GM20000 (cell line): ENCODE measurements at places on chromosomes 4 and X.

DNA sequence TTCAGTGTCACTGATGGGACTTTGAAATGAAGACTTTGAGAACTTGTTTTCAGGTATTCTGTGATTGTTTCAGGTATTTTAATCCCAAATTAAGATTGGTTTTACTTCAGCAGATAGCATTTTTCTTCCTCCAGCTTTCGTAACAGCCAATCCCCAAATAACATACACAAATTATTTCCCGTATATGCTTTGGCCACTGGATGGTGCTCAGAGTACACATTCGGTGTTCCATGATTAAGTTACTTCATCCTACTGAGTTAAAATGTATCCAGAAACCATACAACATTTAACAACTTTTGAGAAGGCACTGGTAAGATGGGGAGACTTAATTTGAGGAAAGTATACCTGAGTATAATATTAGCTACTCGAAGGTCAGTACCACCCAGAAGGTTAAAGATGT, 233.4 kb upstream of the FAM47A start:
- no peak for DNase-seq

GRCh38 chrX:110588164-110588563, 207.5 kb downstream of the CHRDL1 start:
- no peak for DNase-seq

- no peak for DNase-seq
Observed at GRCh38 chr4:12844141-12844540, 640.0 kb downstream of the RAB28 start.

- DNase-seq = no peak
Observed at GRCh38 chr4:81808011-81808672, 336.4 kb upstream of the RASGEF1B start.

GRCh38 chr4:73822812-73823504, 13.5 kb upstream of the CXCL6 start:
- no peak for DNase-seq

DNA sequence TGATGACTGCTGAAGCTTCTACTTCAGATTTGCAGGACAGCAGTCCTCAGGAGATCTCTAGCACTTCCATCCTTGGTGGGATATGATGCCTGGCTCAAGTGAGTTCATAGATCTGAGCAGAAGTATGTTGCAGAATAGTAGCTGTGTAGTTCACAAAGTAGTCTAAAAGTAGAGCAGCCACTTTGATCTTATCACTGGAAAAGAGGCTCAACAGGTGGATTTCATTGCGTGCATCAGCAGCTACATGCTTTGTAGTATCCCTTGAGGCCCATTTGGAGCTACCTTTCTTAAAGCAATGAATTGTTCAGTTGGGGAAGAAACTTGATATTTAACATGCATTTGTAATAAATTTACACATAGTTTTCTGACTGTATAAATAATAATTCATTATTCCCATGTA, 29.9 kb downstream of the BEX3 start:
- no peak for DNase-seq

GRCh38 chrX:38061335-38061734, 55.0 kb downstream of the SYTL5 start:
- DNase-seq = no peak

- no peak for DNase-seq
Observed at GRCh38 chrX:42759881-42760280, 18.1 kb downstream of the PPP1R2C start.

DNA sequence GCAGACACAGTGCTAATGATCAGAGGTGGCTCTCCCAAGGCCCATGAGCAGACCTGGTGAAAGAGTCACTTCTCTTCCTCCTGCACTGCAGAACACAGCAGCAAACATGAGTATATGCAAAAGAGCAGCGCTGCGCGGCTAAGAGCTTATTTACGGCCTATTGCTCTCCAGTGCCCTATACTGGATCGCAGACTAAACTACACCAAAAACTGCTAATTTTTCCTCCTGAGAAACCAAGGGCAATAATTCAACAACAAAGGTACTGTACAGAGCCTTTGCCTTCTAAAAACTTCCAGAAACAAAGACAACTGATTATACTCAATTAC, 702.5 kb downstream of the ARAP2 start:
- DNase-seq = no peak

DNA sequence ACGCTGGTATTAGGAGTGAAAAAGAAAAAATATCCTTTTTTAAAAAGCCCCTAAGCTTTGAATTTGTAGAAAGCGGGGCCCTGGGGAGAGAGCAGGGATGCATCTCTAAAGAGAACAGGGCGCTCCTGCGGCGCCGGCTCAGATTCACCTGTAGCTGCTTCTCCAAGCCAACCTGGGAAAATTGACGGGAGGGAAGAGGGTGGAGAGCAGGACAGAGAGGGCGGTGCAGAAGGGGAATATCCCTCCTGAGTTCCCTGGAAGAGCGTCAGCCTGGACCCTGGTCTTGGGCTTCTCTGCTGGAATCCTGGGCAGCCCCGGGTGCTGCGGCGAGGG, 776 bp upstream of the SOWAHD start:
- DNase-seq = no peak

DNA sequence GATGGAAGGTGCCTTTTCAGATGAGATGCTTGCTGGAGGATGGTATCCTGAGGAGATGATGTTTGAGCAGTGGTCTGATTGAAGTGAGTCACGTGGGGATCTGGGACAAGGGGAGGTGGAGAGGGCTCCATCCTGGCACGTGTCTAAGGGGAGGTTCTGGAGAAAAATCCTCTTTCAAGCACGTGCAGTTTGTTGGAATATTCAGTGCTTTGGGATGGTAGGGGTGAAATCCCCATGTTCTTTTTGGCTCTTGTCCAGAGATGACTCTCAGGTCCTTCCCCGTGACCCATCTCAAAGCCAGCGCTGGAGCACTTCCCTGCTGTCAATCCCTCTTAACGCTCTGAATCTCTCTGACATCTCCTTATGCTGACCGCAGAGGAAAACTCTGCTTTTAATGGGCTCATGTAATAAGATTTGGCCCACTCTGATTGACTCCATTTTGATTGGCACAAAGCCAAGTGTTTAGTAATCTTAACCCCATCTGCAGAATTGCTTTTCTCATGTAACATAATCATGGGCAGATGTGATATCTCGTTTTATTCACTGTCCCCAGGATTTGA, 10.8 kb upstream of the KLKB1 start:
- no peak for DNase-seq

- DNase-seq = no peak
Observed at GRCh38 chr4:81884986-81885385, 413.3 kb upstream of the RASGEF1B start.

GRCh38 chr4:85966373-85966772, 393.5 kb downstream of the MAPK10 start:
- DNase-seq = no peak

DNA sequence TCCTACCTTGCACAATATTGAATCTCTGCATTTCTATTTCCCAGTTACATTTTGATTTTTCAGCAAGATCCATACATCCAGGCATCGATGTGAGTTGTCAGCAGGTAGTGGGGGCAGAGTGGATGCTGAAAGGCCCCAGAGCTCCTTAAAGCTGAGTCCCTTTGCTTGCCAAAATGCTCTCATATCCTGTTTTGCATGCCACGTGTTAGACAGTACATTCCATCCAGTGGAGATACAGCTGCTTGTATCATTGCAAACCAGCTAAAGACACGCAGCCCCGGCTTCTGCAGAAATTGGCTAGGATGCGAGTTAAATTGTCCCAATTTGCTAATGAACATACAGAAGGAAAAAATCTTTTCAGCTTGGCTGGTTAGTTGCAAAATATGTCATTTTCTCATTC, 179.6 kb upstream of the MXRA5 start:
- no peak for DNase-seq

DNA sequence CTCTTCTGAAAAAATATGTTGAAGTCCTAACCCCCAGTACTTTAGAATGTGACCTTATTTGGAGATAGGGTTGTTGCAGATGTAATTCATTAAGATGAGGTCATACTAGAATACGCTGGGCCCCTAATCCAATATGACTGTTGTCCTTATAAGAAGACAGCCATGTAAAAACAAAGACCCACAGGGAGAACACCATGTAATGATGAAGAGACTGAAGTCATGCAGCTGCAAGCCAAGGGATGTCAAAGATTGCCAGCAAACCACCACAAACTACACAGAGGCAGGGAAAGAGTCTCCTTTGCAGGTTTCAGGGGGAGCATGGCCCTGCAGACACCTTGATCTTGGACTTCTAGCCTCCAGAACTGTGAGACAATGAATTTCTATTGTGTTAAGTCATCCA, 37.4 kb downstream of the CXorf58 start:
- no peak for DNase-seq

GRCh38 chr4:39406763-39407583, at the start of gene KLB:
KLB (plus strand) TSS chr4:39406930; CDS start chr4:39406950, 20 bp downstream.
- no peak for DNase-seq

GRCh38 chr4:153427363-153428071, 38.6 kb upstream of the TMEM131L start:
- no peak for DNase-seq

DNA sequence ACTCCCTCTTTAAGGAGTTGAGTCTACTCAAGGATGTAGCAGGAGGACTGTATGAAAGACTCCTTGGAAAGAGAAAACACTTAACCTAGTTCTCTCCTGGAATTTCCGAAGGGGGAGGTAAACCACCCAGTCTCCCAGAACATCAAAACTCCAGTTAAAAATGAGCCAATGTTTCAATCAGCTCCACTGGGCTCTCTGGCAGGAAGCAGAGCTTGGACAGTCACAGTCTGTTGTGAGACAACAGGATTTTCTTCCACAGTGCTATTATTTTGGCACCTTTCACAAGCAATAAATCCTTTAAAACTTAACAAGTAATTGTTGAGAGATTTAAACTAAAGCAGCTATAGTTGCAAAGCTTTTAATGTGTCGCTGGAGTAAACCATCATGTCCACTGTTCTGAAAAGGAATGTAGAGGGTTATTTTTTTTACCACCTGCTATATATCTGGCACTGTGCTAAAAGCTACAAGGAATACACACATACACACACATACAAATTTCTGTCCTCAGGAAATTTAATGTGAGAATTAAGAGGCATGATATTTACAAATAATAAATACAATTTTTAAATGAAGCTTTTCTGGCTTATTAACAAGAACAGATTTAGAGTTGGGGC, 229.2 kb upstream of the INTU start:
- no peak for DNase-seq

GRCh38 chr4:164012396-164013027, 518.0 kb downstream of the TMA16 start:
- DNase-seq = peak; percentile 3

GRCh38 chr4:182339221-182339641, 96.0 kb downstream of the TENM3 start:
- DNase-seq = no peak

GRCh38 chr4:7124689-7125442, 57.0 kb upstream of the GRPEL1 start:
- DNase-seq = no peak

DNA sequence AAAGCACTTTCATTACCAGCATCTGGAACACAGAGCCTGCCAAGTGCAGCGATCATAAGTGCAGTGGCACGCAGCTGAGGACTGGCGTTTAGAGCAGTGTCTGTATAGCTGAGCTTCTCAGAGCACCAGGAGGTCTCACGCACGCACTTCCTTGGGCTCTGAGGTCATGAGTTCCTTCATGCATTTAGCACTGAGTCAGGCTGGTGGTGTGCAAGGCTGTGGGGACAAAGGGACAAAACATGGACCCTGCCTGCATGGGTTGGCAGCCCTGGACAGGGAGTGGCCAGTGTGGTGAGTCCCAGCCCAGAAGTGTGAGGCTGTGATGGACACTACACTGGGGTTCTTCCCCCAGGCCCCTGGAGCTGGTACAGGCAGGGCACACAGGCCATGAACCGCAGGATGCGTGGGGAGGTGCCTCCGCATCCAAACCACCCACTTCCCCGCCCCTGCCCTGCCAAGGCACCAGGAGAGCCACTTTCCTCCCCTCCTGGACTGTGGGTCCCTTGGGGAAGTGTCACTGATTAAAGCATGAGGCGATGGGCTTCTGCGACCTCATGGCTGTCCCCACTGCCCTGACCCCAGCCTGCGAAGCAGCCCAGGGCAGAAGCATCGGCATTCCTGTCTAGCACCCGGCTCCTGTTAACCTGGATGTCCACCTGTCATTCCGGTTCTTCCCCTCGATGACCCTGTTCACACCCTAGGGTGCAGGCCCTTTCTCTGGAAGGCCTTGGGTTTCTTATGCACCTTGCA, 37.2 kb upstream of the GPR78 start:
- DNase-seq = no peak

DNA sequence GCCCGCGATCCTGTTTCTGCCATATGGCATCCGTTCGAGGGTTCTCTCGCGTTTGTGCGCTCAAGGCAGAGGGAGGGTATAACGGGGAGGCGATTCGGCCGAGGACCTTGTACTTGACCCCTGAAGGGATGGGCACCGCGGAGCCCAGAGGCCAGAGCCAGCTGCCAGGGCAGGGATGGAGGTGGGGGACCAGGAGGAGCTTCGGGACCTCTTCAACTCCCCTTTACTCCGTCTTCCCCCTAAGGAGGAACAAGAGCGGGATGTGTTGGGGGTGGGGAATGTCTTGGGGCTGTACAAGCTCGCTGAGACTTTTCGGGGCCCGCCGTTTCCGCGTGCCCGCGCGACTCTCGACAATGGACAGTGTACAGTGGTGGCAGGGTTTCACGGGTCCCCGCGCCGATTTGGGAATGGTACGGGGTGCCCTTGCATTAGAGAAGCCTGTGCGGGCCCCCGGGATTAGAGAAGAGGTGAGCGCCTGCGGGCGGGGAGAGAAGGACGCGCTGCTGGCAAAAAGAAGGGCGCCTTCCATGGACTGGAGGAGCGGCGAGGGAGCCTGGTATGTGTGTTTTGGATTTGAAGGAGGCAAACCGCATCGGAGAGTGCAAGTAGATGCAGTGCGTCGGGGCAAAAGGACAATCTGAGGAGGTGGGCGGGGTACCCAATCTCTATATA, 760 bp downstream of the UGT8 start:
- peak; percentile 15 for DNase-seq

DNA sequence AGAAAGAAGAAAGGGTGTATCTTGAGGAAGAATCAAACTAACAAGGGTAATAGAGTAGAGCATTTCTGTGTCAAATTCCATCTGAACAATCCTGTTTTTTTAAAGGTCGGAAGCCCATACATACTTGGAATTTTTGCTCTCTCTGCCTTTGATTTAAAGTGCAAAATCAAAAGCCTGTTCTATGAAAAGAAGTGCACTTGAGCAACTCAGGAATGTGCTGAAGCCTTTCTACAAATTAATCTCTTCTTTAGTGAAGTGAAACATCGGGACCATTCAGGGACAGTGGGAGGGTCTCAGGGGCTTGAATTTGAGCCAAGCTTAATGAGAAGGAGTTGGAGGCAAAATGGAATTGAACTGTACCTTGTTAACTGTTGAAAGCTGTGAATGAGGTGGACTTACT, 1008.5 kb upstream of the LCORL start:
- no peak for DNase-seq

- no peak for DNase-seq
Observed at GRCh38 chrX:111047575-111047974, 48.4 kb upstream of the PAK3 start.

- no peak for DNase-seq
Observed at GRCh38 chrX:576904-577560, 53.6 kb upstream of the SHOX start.

DNA sequence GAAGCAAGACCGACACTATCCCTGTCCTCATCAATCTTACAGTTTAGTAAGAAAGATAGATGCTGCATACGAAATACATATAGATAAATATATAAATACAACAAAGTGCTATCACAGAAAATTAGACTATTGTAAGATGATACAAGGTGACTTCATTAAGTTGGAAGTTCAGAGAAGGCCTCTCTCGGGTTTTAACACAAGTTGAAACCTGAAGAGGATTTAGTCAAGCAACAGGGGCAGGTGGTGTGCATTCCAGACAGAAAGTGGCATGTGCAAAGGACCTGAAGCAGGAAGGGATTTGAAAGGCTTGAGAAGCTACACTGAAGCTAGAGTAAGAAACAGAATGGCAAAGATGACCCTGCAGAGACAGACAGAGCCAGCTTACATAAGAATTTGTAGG, 36.5 kb downstream of the USP46 start:
- no peak for DNase-seq
